Urinary bladder (tissue), 4 donors: ENCODE measurements at places on chromosomes 16 and 17.

DNA sequence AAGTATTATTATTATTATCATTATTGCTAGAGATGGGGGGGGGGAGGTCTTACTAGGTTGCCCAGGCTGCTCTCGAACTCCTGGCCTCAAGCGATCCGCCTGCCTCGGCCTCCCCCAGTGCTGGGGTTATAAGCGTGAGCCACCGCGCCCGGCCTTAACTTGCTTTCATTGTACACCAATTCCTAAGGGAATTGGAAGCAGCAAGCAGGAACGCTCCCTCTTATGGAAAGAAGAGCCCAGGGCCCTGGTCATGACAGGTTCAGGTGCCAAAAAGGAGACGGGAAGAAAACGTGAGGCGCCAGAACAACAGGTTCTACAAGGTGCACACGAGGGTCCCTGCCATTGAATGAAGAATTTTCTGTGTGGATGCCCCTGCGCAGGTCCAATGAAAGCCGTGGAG is 540 bp upstream of the RPL38 start:
- DNase-seq: no peak

- no peak for DNase-seq
Measured at GRCh38 chr16:68935008-68935407, 91.7 kb downstream of the TANGO6 start.

DNA sequence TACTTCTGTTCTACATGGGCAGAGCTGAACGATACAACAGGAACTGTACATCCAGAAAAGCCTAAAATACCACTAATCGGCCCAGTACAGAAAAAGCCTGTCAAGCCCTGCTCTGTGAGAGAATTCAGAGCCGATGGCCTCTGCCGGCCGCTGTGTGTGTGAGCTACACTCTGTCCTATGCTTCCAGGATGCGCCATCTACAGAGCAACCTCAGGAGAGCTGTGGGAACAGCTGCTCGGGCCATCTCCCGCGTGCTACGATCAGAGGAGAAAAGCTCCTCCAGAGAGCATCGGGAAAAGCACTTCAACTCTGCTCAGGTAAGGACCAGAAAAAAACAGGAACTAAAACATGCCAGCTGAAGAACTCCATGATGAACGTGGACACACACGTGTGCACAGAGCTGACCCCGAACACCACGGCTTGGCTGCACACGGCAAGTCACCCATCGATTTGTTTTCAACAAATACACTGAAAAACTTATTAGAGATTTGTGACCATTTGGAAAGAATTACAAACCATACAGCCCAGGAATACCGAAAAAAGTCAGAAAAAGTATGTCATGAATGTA is 115.9 kb downstream of the ANKRD11 start:
- DNase-seq: no peak

GRCh38 chr16:1030473-1030901 is 42.1 kb upstream of the SSTR5 start:
- DNase-seq: no peak

DNA sequence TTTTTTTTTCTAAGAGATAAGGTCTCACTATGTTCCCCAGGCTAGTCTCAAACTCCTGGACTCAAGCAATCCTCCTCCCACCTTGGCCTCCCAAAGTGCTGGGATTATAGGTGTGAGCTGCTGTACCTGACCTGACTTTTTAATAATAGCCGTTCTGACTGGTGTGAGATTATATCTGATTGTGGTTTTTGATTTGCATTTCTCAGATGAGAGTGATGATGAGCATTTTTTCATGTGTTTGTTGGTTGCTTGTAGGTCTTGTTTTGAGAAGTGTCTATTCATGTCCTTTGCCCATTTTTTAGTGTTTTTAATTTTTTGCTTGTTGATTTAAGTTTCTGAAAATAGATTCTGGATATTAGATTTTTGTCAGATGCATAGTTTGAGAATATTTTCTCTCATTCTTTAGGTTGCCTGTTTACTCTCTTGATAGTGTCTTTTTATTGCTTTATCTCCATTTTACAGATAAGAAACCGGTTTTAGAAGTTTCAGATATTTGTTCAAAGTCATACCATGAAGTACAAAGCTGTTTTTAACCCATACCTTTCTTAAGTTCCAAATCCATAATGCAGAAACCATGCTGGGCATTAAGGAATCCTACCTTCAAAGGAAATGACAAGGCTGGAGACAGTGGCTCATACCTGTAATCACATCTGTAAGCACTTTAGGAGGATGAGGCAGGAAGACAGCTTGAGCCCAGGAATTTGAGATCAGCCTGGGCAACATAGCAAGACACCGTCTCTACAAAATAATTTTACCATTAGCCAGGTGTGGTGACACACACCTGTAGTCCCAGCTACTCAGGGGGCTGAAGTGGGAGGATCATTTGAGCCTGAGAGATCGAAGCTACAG is 168.4 kb upstream of the TBX2 start:
- no peak for DNase-seq

- DNase-seq: no peak
Measured at GRCh38 chr16:48860341-48860740, 250.4 kb upstream of the N4BP1 start.

DNA sequence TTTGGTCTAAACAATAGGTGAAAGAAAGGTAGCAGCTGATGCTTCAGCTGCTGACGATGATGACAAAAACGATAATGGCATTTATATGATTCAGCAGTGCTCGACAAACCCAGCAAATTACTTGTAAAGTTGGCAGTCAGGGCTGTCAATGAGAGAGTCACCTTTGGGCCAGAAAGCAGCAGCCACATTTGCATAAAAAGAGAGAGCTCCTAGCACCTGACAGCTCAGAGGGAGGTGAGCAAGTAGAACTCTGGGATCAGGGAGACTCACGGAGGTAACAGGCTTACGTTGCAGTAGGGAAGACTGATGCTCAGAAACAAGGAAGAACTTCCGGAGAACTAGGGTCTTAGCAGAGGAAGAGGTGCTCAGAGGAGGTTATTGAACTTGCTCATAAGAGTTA is 291.9 kb upstream of the ZFHX3 start:
- no peak for DNase-seq

DNA sequence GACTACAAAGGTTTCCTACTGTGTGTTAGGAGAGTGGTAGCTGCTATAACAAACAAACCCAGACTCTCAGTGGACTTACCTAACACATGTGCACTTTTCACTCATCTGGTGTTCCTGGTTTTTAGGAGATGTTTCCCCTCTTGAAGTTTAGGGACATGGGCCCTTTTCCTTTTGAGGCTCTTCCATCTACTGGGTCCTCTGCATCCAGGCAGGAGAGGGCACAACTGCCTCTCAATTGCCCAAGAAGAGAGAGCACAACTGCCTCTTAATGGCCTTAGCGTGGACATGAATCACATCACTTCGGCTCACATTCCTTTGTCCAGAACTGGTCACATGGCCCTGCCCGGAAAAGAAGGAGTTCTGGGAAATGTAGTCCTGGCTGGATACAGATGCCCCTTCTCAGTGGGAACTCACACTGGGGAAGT is 9.8 kb upstream of the TNRC6C start:
- DNase-seq: no peak

GRCh38 chr17:80569924-80570323 is 25.3 kb downstream of the RPTOR start:
- no peak for DNase-seq

GRCh38 chr17:6454495-6455320 is 10.5 kb downstream of the PIMREG start:
- DNase-seq: no peak

DNA sequence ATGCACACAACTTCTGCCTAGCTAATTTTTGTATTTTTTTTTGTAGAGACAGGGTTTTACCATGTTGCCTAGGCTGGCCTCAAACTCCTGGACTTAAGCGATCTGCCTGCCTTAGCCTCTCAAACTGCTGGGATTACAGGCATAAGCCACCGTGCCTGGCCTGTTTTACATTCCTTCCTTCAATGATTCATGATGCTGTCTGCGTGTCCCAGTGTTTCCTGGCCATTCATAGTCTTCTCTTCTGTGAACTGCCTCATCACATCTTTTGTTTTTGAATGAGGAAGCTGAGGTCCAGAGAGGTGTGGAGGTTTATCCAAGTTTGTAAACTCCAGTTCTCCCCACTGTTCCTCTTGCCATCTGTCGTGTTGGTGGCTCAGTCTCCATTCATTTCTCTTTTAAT is 64.5 kb upstream of the MED9 start:
- no peak for DNase-seq

GRCh38 chr17:42603318-42603717 is 5.9 kb downstream of the RETREG3 start:
- DNase-seq: no peak

- no peak for DNase-seq
Measured at GRCh38 chr17:60910415-60910814, 232.8 kb downstream of the BCAS3 start.

GRCh38 chr17:48352630-48353029 is 77.4 kb downstream of the SKAP1 start:
- no peak for DNase-seq

- no peak for DNase-seq
Measured at GRCh38 chr16:66901626-66902025, 17.1 kb downstream of the CDH16 start.

- DNase-seq: no peak
Measured at GRCh38 chr16:81116285-81116684, 20.1 kb upstream of the GCSH start.

DNA sequence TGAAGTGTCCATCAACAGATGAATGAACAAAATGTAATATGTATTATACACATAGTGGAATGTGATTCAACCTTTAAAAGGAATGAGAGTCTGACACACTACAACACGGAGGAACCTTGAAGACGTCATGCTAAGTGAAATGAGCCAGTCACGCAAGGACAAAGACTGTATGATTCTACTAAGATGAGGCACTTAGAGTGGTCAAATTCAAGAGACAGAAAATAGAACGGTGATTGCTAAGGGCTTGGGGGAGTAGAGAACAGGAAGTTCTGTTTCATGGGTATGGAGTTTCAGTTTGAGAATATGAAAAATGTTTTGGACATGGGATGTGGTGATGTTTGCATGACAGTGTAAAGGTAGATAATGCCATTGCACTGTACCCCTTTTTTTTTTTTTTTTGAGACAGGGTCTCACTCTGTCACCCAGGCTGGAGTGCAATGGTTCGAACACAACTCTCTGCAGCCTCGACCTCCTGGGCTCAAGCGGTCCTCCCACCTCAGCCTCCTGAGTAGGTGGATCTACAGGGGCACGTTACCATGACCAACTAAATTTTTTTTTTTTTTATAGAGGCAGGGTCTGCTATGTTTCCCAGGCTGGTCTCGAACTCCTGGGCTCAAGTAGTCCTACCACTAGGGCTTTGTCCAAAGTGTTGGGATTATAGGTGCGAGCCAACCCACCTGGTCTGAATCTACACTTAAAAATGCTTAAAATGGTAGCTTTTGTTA is 2.9 kb upstream of the CCDC102A start:
- no peak for DNase-seq

GRCh38 chr17:35931794-35932425 is 1.3 kb upstream of the RDM1 start:
- no peak for DNase-seq

- no peak for DNase-seq
Measured at GRCh38 chr17:32558997-32559650, 72.3 kb downstream of the CDK5R1 start.

GRCh38 chr17:61189968-61190367 is 209.7 kb upstream of the TBX2 start:
- no peak for DNase-seq

- no peak for DNase-seq
Measured at GRCh38 chr17:66635386-66636045, 199.4 kb upstream of the CACNG5 start.

DNA sequence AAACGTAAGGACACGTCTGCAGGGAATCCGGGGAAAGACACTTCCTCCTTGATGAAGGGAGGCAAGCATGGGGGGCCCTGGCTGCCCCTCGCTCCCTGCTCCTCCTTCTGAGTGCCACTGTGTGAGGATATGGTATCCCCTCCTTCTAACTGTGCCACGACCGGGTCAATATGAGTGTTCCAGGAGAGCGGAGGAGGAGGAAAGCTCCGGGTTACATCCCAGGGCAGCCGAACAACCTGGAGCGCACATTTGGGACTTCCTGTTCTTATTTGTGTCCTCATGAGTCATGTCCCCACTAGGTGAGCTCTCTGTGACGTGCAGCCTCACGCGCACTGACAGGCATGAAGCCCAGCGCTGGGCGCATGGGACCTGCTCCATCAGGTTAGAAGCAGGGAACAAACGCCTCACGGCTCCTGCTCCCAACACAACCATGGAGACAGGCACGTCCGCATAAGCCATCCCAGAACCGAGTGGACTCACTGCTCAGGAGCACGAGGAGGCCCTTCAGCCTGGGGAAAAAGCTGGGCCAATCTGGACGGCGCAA is 92.9 kb upstream of the DNAH17 start:
- DNase-seq: no peak

GRCh38 chr16:27852681-27853080 is 210.8 kb downstream of the GSG1L start:
- no peak for DNase-seq

DNA sequence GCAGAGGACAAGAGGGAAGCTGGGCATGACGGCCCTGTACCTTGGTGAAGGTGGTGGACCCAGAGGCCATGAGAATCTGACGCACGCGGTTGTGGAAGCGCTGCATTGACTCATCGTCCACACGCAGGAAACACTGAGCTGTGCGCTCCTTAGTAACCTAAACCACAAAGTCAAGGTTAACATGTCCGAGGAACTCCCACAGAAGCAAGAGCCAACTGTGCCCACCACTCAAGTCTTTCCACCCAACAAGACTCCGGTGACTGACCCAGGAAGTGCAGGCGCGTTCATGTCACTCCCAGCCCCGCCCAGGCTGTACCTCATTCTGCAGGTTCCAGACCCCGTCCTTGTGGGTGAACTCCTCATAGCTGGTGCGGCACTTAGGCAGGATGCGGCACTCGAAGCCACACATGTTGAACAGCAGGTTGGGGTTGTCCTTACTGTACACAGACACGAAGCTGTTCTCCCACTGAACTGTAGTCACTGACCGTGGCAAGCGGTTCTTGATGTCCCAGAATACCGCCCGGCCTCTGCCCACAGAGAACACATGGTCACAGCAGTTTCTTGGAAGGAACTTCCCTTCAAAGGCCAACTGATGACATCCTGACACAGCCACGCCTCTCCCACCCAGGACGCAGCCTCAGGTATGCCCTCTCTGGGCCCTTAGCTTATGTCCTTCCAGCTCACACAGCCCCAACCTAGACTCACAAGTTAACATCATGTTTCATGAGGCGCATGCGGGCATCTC is 11.5 kb downstream of the PRPF8 start:
- no peak for DNase-seq

- no peak for DNase-seq
Measured at GRCh38 chr16:21336231-21336630, 58.1 kb upstream of the CRYM start.

DNA sequence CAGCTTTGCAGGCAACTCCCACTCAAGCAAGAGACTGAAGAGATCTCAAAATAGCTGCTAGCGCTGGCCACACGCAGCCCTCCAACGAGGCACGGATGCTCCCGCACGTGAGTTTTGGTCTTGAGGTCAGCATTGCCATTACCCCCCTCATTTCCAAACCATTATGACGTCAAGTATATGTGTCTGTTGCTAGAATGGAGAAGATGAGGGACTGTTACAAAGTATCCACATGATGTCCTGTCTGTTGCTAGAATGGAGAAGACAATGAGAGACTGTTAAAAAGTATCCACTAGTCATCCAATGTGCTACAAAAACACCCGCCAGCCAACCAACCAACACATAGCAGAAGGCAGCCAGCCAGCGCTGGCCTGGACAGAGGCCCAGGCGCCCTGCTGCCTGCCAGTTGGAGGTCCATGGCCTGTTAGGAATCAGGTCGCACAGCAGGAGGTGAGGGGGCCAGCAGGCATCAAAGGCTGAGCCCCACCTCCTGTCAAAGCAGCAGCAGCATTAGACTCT is 24.8 kb downstream of the KLHDC4 start:
- DNase-seq: no peak
